Activated CD4-positive, alpha-beta T cell treated with anti-CD3 and anti-CD28 coated beads for 36 hours (primary cell): ENCODE measurements at places on chromosomes 16 and 17.

- no peak for DNase-seq
These were observed 113.2 kb downstream of the SOX9 start for GRCh38 chr17:72233986-72234385.

DNA sequence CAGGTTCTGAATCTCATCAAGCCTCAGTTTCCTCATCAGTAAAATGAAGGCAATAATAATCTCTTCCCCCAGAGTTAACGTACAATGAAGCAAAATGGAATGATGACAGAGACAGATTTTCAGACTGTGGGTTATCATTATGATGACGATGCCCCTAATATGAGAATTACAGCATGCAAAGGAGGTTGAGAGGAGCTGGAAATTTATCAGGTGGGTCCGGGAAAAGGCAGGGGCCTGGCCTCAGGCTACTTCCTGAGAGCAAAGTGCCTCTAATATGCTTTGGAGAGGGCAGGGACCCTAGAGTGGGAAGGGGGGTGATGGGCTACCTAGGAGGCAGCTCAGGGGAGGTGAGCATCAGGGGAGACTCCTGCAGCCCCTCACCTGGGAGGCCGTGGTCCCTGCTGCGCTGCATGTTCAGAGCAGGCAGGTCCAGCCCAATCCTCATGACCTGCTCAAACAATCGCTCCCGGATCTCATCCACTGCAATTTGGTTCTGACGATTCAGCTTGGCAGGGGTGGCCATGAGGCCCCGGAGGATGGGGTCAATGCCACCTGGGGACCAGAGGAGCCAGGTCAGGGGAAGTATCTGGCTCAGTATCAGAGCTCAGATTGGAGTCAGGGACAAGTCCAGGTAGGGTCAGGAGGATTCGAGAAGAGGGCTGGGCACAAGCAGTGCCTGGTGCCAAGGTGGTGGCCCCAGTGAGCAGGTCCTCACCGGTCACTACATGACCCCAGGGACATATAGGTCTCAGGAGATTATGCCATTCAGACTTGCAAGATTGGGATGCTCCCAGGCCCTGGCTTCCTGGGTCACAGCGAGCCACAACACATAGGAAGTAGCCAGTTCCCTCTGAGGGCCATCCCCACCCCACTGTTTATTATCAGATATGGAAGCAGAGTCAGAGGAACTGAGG, 8.1 kb downstream of the MPO start:
- DNase-seq: no peak

GRCh38 chr17:64491994-64492393, 4.9 kb downstream of the POLG2 start:
- DNase-seq: no peak

DNA sequence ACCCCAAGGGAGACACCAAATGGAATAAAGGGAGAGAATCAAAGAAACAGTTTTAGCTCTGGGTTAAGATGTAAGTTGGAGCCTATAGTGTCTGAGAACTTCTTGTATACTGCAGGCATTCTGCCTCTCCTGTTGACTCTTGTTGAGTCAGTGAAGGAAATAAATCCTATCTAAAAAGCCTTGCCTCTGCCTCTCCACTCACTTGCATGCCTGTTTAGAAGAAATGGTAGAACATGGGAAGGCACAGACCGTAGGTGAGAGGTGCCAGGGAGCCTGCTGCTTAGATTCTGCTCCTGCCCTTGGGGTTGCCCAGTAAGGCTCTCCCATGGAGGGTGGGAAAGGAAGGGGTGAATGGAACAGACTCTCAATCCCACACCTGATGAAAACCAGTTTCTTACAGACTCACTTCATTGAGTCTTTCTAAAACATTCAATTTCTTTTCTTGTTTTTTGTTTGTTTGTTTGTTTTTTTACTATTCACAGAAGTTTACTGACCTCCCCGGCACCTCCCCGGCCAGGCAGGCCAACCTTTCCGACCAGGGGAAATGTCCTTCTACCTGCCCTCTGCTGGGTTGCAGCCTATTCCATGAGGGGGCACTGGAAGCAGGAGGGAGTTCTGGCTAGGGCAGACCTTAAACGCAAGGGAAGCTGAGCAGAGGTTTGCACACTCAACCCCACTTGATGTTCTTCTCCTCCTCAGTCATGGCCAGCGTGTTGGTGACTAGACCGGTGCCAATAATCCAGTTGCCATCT, 211.7 kb upstream of the WSB1 start:
- no peak for DNase-seq
